ENCODE measurements at places on chromosomes 12 and 14. TPM values are rescaled to one million over a fixed set of nuclear protein-coding genes. Genes with fewer than 3 reads are reported as not detected.

DNA sequence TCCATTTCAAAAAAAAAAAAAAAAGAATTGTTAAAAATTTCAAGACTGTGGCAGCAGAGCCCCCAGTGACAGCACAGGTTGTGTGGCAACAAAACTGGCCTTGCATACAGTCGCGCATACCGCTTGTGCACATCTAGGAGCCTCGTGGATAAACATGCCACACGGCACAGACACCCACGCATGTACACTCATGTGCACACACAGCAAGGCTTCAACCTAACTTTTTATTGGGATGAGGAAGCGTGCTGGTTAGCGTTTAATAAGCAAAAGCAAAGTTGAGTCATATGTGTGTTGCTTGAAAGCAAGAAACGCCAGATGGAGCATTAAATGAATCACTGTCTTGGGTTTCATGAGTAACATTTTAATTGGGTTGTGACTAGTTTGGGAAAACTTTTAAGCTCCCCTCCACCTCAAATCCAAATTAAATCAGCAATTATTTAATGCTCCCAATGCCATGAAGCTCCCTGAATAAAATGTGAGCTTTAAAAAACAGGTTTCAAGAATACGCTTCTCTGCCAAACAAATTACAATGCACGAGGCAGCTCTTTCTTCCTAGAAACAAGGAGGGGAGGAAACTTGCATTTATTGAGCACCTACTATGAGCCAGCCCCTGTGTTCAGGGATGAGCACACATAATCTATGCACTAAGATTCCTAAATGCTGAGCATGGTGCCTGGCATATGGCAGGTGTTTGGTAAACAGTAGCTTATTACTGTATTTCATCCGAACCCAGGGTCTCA, 35.7 kb upstream of the EML1 start:
- no peak overlapping the region for H3K4me3 ChIP-seq
- no peak overlapping the region for H3K27ac ChIP-seq
- peaks cover 6% of the 10 kb centered on the region for H3K4me1 ChIP-seq

- H3K4me1 ChIP-seq: peaks cover 3% of the 10 kb centered on the region
- no peaks in the 10 kb centered on the region for H3K27me3 ChIP-seq
Observed at GRCh38 chr12:30914986-30915591, 11.5 kb upstream of the TSPAN11 start.

DNA sequence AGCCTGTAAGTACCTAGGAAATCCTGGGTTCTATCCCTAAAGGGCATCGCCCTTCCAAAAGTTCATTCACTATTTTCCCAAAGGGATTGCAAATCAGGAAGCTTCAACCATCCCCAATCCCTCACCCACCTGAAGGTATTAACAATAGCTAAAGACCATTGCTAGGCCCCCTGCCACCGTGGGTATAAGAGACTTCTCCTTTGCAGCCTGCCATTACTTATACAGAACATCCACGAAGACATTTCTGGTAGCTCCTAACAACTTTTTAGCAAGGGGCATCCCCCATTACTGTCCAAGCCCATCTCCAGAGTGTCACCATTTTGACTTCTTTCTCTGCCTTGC, 384 bp upstream of the SMUG1 start:
- no peak for DNase-seq
- no peak overlapping the region for H3K4me3 ChIP-seq
- H3K4me1 ChIP-seq: no peaks in the 10 kb centered on the region
- H3K27ac ChIP-seq: no peak overlapping the region
- peaks cover 4% of the 10 kb centered on the region for H3K27me3 ChIP-seq
- no peaks in the 10 kb centered on the region for H3K36me3 ChIP-seq

DNA sequence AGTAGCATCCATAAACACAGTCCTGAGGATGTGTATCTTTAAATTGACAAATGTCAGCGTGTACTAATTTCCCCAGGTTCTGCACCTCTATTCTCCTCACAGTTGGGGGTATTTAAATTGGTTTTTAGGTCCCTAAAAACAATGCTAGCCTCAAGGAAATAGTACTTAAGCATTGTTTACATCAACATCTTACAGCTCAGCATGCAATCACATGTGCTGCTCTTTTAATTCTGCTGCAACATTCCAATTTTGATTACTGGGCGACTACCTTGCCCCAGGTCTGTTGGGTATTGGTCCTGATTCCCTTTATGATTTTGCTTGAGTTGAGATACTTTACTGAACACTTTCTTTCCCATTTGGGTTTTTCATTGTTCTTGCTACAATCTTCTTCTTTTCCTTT, 616.6 kb downstream of the CCER1 start:
- DNase-seq: no peak
- H3K4me1 ChIP-seq: no peaks in the 10 kb centered on the region
- H3K4me3 ChIP-seq: no peak overlapping the region
- no peaks in the 10 kb centered on the region for H3K27me3 ChIP-seq

GRCh38 chr14:54640506-54640905, 73.6 kb downstream of the SAMD4A start:
- H3K4me1 ChIP-seq: peaks cover 6% of the 10 kb centered on the region
- no peak overlapping the region for H3K27ac ChIP-seq
- H3K4me3 ChIP-seq: no peak overlapping the region
- no peaks in the 10 kb centered on the region for H3K36me3 ChIP-seq
- no peaks in the 10 kb centered on the region for H3K27me3 ChIP-seq

DNA sequence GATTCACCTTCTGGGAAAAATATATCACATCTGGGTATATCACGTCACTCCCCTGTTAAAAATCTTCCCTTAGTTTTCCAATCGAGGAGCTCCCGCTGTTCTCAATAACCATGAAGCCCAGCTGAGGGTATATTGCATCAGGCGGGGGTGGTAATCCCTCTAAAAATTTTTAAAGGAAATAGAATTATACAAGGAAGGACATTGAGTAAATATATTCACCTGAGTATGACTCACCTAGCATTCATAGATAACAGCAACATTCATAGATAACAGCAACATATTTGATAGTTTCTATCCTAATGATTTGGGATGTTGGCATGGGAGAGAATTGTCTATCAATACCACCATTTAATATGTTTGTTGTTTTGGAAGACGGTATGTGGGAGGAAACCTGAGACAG, 473.6 kb downstream of the RMST start:
- no peaks in the 10 kb centered on the region for H3K27me3 ChIP-seq
- no peaks in the 10 kb centered on the region for H3K36me3 ChIP-seq
- DNase-seq: no peak
- H3K4me1 ChIP-seq: no peaks in the 10 kb centered on the region
- H3K4me3 ChIP-seq: no peak overlapping the region

DNA sequence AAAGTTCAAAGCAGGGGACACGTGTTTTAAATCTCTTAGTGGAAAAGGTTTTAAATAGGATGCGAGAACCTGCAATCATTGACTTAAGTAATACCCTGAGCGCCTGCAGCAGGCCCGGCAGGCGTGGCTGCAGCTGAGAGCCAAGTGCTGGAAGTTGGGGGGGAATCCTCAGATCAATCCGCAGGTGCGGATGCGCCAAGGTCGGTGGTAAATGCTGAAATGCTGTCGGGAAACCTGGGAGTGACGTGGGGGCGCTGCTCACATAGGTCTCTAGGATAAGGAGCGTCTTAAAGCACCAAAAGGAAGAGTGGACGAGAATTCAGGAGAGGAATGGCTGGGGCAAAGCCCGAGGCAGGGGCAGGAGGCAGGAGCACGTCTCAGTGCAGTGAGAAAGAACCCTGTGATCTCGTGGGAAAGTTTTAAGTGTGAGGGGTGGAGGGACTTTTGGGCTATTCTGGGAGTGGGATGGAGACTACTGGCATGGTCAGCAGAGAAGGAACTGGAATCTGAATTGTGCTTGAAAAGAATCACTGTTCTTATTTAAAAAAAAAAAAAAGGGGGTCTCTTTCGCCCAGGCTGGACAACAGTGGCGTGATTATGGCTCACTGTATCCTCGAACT, 883 bp upstream of the CDCA4 start:
- H3K4me1 ChIP-seq: peaks cover 3% of the 10 kb centered on the region
- no peak for DNase-seq
- H3K4me3 ChIP-seq: peak overlapping the region; percentile 78
- H3K36me3 ChIP-seq: no peaks in the 10 kb centered on the region
- H3K27me3 ChIP-seq: no peaks in the 10 kb centered on the region
- no peak overlapping the region for H3K27ac ChIP-seq

The RPL36AL gene
- total RNA-seq: 233 TPM

The GDF3 gene
- total RNA-seq: 16.8 TPM

All from H1 (cell line).